ENCODE measurements at places on chromosomes 11 and 22.

DNA sequence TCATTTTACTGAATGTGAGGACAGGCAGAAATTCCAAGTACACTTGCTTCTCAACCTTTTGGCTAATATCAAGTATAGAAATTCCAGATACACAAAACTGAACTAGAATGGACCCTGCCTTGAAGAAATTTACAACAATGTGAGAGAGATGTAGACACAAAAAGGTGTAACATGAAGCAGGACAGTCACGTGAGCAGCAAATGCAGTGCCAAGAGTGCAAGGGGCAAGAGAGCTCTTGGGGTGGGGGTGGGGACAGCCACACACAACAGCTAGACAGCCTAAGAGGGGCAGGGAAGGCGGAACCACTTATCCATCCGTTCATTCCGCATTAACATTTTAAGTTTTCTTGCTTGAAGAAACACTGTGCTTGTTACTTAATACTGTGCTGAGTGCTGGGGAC lies 28.9 kb downstream of the PLEKHA7 start:
- DNase-seq, result no peak

- no peak for DNase-seq
These were observed 602 bp downstream of the EWSR1 start for GRCh38 chr22:29268511-29269229.

- no peak for DNase-seq
These were observed 44.6 kb downstream of the RSF1 start for GRCh38 chr11:77775936-77776335.

DNA sequence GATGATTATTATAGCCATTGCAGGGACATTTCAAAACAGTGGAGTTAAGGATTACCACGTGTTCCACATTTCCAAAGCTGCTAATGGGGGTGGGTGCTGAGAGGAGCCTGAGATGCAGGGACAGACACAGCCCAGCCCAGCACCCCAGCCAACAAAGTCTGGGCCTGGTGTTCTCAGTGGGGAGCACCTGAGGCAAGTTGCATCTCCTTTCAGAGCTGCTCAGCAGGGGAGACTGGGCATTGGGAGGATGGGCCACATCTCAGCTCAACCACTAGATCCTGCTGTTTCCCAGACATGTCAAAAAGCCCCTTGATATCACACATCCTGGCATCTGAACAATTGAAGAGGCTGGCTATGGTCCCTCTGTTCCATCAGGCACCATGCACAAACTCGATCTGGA lies 458.0 kb upstream of the KIRREL3 start:
- DNase-seq, result no peak

DNA sequence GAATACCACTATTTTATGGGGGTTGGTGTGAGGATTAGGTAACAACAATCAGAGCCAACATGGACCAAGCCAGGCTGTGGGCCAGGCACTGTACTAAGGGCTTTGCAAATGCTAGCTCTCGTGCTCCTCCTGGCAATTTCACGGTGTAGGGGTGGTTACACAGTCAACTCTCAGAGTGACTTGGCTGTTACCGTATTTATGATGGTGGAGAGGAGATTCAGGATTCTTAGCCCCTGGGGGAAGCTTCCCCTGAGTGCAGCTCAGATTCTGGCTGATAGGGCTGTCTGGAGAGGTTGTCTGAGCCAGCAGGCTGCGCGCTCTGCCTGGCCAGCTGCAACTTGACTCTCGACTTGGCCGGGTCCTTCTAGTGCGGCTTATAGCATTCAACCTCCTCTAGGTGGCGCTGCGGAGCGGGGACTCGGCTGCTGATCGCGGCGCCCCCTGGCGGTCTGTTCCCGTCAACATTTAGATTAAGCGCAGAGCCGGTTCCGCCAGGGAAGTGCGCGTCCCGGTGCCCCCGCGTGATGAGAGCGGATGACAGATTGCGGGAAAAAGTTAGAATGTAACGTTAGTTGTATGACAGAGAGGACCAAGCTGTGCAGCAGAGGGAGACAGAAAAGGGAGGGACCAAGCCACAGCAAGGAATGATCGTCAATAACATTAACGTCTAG lies 4.5 kb upstream of the NCF4 start:
- peak; percentile 48 for DNase-seq

DNA sequence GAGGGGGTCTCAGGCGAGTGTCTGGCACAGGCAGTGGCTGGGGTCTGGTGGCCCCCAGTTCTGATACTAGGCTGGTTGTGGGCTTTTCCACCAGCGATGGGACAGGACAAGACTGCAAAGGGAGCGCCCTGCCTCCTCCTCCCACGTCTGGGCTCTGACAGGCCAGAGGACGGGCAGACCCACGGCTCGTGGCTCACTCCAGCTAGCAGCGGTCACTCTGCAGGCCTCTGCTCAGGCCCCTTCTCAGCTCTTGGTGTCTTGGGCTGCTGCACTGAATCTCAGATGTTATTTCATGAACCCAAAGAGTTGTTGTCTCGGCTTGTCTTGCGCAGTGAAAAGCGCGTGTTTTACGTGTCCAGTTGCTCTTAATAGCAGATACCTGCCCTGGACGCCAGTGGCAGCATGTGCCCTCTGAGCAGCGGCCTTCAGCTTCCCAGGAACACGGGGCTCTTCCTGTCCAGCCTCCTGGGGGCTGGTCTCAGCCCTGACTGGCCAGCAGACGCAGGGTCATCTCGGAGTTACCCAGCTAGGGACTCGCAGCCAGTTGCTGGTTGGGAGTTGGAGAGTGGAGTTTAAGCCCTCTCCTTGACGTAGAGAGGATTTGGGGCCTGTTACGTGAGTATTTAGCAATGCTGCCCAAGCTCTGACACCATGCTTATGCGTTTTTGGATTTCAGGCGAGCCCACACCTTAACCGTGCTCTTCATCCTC lies 9.6 kb downstream of the PTDSS2 start:
- DNase-seq, result no peak

- no peak for DNase-seq
These were observed 444 bp downstream of the CWF19L2 start for GRCh38 chr11:107457205-107457557.

GRCh38 chr11:62340269-62340901 lies 3.1 kb downstream of the ASRGL1 start:
- DNase-seq, result no peak

- DNase-seq, result no peak
These were observed 28.4 kb downstream of the YAP1 start for GRCh38 chr11:102138670-102139069.
